ENCODE measurements at places on chromosomes 2 and 18.

DNA sequence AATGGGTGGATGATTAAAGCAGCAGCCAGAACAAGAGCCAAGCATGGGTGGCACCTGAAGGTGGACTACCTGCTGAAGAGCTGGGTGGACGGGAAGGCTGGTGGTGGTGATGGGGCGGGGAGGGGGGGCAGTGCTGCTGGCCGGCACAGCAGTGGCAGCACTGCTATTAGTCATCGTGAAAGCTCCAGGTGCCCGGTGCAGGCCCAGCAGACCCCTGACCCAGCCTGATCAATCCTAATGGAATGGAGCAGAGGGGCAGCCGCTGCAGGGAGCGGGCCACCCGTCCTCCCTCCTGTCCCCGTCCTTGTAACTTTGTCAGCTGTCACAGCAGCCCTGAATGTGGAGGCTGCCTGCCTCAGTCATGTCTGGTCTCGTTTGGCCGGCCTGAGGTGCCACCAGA lies 174.9 kb downstream of the CELF4 start:
- DNase-seq = no peak

DNA sequence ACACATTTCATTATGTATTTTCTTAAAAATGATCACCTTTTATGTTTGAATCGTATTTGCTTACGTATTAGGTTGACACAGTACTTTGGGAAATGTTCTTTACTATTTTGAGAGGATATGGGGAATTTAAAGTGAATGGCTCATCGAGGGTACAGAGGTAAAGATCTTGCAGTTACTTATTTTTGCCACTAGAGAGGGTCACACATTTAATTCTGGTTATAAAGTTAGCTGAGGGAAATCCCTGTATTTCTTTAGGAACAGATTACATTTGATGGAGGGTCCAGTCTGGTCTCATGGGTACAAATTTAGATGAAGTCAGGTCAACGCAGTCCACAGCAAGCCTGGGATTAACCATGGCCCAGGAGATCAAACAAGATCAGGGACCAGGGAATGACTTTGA lies 24.5 kb downstream of the DYNC2LI1 start:
- no peak for DNase-seq

DNA sequence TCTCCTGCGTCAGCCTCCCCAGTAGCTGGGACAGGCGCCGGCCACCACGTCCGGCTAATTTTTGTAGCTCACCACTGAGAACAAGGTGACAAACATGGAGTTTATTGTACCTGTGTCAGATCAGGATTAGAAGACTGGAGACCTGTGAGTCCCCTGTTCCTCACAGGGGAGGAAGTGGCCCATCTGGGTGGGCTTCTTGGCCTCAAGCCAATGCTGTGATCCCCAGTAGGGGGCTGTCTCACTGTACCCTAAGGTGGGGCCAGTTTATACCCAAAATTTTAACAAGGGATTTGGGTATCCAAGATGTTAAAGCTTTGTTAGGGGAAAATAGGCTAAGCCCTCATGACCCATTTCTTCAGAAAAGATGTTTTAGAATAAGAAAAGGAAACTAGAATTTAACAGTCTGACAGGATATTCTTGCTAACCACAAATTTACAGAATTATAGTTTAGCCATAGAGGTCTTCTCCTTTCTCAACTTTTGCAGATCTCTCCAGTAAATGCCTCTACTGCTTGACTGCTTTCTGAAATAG lies 16.3 kb downstream of the PCBP1 start:
- DNase-seq = no peak

GRCh38 chr2:68245672-68246071 lies 6.7 kb downstream of the PPP3R1 start:
- DNase-seq = no peak

DNA sequence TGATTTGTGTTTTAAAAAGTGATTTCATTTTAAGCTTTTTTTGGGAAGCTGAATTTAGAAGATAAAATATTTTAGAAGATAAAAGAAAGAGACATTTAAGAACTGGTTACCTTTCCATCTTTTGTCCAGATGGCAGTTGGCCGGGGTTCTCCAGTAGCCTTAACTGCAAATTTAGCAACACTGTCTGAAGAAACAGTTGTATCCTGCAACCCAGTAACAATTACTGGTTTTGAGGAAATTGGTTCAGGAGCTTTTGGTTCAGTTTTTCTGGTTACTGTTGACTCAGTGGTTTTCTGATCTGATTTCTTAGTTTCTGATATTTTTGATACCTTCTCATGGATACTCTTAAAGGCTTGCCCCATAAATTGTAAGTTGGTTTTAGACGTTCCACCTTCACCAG lies 49.9 kb downstream of the PLEKHA3 start:
- no peak for DNase-seq

DNA sequence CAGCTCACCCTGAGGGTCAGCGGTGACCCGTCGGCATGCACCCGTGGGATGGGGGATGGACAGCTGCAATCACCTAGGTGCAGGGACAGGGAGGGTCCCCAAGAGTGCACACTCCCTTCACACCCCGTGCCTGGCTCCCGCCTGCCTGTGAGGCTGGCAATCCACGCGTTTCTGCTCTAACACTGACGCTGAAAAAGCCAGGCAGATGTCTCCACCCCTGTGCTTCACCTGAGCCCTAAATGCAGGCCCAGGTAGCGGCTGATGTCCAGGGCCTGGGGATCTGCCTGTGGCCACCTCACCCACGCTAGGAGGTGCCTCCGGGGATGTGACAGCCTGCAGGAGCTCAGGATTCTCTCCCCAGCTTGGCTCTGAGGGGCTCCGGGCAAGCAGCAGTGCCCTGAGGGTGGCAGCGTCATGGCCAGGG lies 212.0 kb upstream of the SALL3 start:
- DNase-seq = no peak

GRCh38 chr18:8283891-8284585 lies 325.2 kb upstream of the RAB12 start:
- peak; percentile 62 for DNase-seq

GRCh38 chr2:188993247-188993646 lies 19.1 kb downstream of the COL3A1 start:
- no peak for DNase-seq

- DNase-seq = no peak
Observed at GRCh38 chr2:26627350-26628105, 13.6 kb downstream of the CIB4 start.

DNA sequence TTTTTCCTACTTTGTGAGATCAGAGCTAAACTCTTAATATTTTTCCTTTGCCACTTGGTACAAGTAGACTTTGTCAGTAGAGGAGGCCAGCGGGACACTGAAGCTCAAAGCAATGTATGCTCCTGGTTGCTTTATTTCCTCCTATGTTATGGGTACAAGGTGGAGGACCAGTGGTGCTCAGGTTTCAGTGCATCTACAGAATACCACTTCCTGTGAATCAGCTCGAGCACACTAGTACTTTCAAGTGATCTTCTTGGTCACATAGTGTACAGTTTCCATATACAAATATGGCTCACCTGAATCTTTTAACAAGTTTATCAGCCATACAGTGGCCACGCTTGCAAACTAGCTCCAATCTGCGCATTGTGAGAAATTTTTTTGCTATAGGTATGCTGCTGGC lies 1674.8 kb upstream of the TMEFF2 start:
- DNase-seq = no peak

GRCh38 chr18:68229351-68229750 lies 485.6 kb downstream of the TMX3 start:
- DNase-seq = no peak

- DNase-seq = no peak
Observed at GRCh38 chr2:181178823-181179412, 198.5 kb downstream of the UBE2E3 start.

DNA sequence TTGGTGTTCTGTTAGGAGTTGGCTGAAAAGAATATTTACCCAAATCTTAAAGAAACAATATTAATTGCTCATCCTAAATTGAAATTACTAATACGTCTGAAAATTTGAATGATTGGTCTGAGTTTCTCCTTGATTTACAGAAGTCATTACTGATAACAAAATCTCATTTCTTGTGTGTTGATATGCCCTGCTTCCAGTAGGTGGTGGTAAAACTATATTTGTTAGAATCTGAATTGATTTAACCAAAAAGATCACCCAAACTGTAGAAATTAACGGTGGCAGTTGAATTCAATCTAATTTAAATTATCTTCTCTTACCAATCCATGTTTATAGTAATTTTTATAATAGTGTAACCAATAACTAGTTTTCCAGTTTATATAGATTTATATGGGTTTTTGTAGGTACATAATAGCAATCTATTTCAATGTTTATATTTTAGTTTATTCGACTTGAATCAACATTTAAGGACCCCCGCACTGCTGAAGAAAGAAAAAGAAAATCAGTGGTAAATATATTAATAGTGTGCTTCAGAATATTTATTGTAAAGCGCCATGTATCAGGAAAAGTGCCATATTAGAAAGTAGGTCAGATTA lies 38.3 kb downstream of the PAPOLG start:
- DNase-seq = peak; percentile 18

- DNase-seq = peak; percentile 82
Observed at GRCh38 chr2:12046641-12047040, 300.2 kb downstream of the LPIN1 start.

DNA sequence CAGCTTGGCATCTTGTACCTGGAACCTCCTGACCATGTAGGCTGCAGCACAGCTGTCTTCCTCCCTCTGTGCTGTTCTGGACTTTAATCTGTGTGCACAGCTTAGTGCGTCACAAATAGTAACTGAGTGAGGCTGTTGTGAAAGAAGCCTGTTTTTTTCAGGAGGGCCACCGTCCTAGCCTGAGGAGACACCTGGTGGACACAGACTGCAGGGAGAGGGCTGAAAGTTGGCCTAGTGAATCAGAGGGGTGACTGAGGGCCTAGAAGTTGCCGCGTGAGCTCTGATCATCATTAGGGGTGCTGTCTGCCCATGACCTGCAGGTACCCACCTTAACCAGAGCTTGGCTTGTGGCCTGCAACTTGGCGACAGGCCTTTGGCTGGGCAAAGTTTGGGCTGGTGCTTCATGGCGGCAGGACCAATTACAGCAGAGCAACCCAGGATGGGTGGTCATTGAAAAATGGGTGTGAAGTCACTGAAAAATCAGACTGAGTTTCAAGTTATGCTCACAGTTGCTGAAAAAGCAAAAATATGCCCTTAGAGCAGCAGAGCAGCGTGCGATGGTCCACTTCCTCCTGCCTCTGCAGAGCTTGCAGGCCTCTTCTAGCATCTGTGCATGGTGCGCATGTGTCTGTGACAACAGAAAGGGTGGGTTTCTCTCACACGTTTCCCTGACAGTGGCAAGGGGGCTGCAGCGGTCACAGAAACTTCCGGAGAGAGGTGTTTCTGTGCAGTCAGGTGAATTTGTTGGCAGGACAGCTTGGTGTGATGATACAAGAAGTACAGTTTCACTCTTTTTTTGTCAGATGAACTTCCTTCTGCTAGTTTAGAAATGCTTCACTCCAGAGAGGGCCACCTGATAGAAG lies 9.6 kb downstream of the GDF7 start:
- no peak for DNase-seq

DNA sequence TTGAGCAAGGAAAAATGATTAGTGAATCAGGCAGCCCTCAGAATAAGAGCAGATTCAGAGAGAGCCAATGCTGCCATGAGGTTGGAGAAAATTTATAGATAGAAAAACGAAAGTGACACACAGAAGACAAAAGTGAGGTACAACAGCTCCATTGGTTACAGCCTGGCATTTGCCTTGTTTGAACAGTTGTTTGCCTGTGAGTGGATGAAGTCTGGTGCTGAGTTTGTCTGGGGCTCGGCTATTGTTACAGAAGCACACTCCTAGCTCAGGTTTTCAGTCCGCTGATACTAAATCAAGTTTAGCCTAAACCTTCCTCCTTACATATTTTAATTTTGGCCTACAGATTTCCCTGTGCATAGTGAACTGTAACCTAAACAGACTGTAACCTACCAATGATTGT lies 387.8 kb upstream of the RAB12 start:
- DNase-seq = no peak

DNA sequence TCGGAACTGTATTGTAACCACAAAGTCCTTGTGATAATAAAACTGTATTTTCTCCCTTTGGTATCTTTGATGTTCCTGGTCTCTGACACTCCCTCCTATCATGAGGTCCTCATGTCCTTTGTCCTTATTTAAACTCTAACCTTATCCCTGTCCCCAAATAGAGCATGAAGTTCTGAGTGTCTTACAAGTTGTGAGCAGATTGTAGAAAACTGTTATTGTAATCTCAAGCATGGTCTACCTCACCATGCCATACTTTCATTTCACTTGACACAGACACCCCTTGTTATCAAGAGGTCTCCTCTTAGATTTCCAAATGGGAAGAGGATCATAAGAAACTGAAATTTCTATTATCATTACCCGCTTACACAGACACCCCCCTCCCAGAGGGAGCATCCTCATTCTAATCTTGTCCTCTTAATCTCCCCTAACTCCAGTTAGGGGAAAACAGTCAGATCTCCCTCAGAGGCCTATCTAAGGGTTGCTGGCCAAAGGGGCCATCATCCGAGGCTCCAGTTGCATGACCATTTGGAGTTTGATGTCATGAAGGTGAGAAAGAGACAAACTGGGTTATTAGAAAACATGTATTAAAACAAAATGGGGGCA lies 29.0 kb downstream of the MYO3B start:
- DNase-seq = no peak

DNA sequence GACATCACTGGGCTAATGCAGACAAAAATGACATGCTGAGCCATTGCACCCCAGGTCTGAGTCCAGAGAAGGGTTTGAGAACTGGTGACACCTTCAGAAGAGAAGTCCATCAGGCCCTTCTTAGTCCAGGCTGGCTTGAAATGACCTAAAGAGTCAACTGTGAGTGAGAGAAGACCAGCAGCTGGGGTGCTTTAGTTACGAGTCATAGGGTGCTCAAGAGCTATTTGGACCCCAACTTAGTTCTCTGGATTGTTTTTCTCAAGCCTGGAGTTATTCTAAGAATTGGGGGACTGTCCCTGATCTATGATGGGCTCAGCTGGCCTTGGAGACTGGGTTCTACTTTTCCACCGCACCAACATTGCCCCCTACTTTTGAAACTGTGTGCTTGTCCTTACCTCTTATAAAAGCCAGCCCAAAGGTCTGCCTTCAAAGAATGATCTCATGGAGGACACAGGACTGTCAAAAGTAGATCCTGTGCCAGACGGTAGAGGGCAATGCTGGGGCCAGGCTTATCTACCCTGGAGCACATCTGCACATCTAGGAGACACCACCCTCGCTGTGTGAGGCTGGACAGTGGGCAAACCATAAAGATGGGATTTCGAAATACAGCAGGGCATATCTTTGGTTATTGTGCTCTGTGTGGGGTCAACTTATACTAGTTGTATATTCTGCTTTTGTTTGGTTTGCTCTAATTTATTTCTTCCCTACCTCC lies 333.0 kb upstream of the SLC14A2 start:
- DNase-seq = peak; percentile 9
